ENCODE measurements at places on chromosomes 1 and 21.

GRCh38 chr1:178609015-178609414, 96.1 kb downstream of the TEX35 start:
- DNase-seq = peak; percentile 82

DNA sequence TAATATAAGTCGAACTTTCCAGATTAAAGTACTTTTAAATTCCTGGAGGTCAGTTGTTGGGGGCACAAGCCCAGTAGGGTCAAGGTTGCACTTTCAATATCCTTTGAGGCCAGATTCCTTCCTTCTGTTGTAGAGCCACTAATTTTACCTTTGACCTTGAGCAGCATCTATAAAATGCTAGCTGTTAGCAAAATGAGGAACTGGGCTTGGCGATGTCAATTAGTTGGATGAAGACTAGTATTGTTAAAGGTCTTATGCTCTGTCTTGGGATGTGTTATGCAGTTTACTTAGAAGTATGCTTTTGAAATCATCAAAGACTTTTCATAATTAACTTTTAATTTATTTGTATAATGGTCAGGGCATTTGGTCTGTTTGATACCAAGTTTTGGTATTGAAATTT, 425.9 kb upstream of the PROX1 start:
- DNase-seq = no peak

DNA sequence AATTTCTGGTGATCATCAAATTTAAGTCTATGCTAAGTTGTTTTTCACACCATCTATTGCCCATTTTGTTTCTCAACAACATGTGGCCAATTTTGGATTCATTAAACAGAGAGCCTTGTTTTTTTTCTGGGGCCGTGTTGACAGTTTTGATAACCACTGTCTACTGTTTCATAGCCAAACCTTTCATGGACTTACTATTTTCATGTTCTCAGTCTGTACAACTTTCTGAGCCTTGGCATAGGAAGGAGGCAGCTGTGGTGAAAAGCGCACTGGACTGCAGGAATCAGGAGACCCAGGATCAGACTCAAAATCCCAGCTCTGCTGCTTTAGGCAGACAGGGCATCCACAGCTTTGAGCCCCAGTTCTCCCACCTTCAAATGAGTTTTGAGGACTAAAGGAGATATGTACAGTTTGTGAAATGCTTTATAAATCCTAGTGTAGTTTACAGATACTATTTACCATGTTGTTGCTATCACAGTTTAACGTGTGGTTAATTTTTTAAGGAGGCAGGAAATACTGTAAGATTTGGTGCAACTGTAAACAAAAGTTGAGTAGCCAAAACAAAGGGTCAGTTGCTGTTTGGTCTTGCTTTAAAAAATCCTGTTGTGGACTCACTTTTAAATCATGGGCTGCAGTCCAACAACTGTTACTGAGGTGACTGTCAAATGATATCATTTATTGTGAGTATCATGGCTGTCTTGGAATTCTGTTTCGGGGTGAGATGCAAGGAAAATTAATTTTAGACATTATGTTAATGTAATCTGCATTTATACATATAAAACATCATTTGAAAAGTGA, 2.9 kb downstream of the MACO1 start:
- DNase-seq = no peak

DNA sequence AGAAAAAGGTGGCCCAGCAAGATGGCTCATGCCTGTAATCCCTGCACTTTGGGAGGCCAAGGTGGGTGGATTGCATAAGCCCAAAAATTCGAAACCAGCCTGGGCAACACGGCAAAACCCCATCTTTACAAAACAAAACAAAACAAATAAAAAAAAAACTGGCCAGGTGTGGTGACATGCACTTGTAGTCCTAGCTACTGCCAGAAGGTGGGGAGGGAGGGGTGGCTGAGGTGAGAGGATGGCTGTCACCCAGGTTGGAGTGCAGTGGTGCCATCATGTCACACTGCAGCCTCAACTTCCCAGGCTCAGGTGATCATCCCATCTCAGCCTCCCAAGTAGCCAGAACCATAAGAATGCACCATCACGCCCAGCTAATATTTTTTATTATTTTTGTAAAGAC, 22.8 kb downstream of the RERE start:
- DNase-seq = peak; percentile 26

DNA sequence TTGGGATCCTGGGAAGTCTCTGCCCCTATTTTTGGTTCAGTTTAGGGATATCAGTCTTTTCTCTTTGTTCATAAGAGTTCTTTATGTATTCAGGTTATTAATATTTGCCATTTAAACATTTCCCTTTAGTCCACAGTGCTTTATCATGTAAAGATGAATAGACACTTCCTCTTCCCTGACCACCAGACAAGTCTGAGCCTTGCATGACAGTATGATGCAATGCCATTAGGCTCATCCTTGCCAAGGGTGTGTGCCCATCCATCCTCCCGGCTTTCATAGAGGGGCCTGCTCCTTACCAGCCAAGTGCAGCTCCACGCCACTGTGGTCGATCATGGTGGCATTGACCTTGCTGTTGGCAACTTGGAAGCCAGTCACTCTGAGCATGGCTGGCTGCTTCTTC, 52.1 kb downstream of the ZSCAN20 start:
- DNase-seq = peak; percentile 38

GRCh38 chr1:35524106-35524505, 33.1 kb downstream of the KIAA0319L start:
- no peak for DNase-seq

GRCh38 chr1:78284354-78284753, 206.4 kb upstream of the PTGFR start:
- no peak for DNase-seq

GRCh38 chr1:213995603-213996002, 7.8 kb downstream of the PROX1 start:
- DNase-seq = no peak

DNA sequence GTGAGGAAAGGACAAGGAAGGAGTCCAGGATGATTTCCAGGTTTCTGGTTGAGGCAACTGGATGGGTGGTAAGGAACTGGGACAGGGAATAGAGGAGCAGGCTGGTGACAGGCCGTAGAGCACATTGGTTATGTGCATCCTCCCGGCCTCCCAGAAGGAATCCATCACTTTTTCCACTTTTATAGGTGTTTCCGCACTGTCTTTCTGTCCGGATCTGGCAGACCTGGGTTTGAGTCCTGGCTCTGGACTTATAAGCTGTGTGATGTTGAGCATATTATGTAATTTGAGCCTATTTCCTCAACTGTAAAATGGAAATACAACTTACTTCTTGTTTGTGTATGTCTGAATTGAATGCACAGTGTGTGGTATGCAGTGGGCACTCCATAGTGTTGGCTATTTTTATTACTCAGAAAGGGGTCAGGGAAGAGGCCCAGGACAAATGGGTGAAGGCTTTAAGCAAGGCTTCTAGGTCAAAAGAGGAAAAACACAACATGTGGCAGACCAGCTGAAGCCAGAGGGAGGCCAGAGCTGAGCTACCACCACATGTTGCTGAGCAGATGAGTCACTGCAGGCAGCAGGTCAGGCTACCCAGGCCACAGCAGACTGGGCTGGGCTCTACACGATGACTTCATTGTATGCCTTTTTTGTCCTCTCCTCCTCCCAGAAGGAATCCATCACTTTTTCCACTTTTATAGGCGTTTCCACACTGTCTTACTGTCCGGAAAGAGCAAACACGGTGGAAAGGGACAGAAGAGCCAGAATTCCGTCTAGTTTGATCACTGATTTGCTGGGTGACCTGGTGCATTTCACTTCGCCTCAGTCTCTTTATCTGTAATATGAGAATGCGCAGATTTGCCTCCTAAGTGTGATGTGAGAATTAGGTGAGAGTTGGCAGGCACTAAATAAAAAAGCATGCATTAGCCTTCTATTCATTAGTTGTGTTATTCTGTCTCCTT, 791 bp upstream of the MAST2 start:
- DNase-seq = peak; percentile 90

- peak; percentile 27 for DNase-seq
These were observed 34.0 kb downstream of the OPRD1 start for GRCh38 chr1:28845786-28846543.

DNA sequence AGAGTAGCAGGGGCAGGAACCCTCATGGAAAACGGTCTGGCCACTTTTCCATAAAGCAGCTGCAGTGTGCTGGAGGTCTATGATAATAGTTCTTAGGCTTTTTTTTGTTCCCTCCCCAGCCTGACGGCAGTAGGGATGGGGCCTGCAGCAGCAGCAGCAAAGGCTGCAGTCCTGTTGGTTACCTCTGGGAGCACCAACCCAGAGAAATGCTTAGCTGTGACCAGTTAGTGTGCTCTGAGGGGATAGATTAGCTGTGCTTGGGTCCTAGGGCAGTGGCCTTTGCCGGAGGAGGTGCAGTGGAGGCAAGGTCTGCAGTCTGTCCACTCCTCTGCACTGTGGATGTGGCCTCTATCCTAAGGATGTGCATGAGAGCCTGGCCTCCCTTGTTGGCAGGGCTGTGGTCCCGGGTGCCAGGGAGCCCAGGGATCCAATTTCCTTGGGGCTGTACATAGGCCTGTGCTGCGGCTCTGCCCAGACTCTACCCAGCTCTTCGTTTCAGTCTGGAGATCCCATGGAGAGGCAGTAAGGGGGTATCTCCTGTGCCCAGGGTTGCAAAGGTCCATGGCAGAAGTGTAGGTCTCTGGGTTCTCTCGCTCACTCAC, 322.7 kb downstream of the PTBP2 start:
- no peak for DNase-seq

DNA sequence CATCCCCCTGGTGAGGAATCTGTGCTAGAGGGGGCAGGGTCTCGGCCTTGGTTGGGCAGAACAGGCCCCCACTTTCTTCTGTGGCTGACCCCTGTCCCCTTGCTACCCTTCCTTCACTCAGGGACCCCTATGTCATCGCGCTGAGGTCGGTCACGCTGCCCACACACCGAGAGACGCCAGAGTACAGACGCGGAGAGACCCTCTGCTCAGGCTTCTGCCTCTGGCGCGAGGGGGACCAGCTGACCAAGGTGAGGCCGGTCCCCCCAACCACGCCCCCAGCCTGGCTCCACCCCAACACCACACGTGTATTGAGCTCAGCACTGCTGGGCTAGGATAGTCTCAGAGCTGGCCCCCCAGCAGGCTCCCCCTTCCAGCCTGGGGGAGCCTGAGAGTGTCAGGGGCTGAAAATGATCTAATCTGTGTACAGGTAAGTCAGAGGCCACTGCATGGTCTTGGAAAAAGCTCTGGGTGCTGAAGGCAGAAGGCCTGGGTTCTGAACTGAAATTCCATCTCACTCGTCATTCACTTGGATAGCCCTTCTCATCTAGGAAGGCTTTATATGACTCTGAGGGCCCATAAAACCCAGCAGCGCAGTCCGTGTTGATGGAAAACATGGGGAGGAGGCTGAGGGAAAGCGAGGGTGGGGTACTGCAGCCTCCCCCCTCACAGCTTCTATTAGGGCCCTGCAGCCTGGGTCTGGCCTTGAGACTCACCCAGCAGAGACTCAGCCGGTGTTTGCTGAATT, 15.3 kb downstream of the FAM151A start:
- DNase-seq = no peak

- DNase-seq = peak; percentile 41
These were observed 10.5 kb downstream of the PADI2 start for GRCh38 chr1:17108786-17109185.

DNA sequence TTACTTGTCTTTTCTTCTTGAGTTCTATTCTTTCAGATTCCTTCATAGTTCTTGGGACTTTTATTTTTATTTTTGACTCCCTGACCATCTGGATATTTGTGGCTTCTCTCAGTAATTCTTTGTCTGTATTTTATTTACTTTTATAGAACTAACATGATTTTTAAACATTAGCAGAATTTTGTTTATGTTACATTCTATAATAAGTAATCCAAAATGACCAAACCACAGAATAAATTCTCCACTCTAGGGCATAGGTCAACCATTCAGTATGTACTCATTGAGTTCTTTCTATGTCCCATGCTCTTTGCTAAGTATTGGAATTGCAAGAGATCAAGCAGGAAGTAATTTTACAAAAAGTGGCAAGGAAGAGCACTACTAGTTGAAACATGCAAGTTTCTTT, 969.0 kb downstream of the TTLL7 start:
- no peak for DNase-seq

GRCh38 chr1:178282949-178283367, 189.1 kb downstream of the RASAL2 start:
- DNase-seq = peak; percentile 85

DNA sequence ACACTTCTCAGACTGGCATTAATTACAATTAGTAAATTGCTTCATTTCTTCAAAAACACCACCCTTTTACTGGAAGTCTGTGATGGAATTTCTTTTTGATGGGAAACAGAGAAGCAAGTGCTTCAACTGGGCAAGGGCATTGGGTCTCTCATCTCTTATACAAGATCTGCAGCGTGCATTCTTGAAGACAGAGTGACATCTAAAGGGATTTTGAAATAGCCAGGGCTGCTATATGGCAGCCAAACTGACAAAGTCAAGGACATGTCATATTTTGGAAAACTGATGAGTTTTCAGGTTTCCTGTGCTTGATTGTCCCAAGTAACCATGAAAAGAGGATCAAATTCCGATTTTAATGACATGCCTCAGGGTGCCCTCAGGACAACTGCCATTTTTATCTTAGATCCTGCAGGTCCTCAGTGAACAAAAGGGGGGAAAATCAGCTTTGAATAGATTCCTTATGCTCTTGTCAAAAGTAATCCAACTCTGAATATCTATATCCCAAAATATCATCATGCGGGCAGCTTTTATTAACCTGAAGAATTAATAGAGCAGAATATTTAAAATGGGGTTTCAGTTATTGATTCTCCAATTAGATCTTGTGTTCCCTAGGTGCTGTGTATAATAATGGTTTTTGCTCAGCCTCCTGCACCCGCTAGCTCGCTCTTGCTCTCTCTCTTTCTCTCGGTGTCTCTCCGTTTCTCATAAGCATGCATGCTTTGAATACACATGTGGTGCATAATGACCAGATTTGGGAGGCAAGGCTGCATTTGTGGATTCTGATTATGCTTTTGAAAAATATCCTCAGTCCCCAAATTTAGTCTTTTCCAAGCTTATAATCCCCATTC, 221.8 kb downstream of the TTLL7 start:
- DNase-seq = no peak

DNA sequence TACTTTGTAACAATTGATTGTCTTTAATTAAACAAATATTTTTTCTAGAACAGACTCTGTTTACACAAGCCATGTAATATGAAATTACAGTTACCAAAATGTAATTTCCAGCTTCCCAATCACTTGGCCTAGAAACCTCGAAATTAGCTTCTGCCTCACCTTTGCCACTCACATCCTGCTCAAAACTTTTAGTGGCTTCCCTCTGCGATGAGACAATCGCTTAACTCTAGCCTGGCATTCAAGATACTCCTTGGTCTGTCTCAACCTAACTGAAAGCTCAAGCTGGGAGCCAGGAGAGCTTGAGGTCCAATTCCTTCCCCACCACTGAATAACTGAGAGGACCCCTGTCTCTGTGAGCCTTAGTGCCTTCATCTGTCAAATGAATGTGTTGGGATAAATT, 42.8 kb downstream of the GFI1 start:
- DNase-seq = no peak

DNA sequence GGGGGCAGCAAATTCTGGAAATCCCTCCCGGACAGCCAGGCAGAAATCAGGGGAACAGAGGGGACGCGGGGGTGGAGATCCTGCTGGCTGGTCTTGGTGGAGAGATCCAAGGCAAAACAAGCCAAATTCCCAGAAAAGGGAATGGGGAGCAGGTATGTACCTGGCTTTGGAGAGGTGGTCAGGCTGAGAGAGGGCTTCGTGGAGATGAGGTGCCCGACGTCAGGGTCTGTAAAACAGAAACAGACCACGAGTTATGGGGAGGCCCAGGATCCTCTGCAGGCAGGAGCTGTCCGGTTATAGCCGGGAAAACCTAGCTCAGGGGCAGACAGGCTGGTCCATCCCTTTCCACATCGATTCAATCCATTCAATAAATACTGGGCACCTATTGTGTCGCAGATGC, 4.4 kb downstream of the CLEC20A start:
- DNase-seq = no peak
